Stimulated activated CD4-positive, alpha-beta T cell treated with anti-CD3 and anti-CD28 coated beads, Interleukin-4, amount 100 ng/mL, for 24 hours (primary cell): ENCODE measurements at places on chromosomes 7 and 10.

- no peak for DNase-seq
These were observed 32.6 kb upstream of the ADCYAP1R1 start for GRCh38 chr7:31019509-31019908.

DNA sequence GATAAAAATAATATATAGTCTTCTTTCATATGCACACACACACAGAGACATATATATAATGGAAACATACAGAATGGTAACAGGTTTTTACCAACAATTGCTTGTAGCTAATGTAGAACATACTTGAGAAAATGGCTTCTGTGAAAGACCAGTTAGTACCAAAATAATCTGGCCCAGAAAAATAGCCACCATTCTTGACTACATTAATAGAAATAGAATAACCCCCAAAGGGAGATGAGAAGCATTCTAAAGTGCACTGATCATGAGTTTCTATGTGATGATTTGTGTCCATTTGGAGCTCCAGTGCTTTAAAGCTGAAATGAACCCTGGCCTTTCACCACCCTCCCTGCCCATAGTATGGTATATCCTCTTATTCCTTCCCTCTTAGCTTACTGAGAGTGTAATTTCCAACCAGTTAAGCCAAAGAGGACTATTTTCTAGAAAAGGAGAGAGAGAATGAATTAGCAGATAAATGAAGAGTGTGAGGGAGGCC lies 22.9 kb upstream of the IFIT2 start:
- DNase-seq: no peak

- no peak for DNase-seq
These were observed 90.8 kb downstream of the CREM start for GRCh38 chr10:35217455-35217854.

DNA sequence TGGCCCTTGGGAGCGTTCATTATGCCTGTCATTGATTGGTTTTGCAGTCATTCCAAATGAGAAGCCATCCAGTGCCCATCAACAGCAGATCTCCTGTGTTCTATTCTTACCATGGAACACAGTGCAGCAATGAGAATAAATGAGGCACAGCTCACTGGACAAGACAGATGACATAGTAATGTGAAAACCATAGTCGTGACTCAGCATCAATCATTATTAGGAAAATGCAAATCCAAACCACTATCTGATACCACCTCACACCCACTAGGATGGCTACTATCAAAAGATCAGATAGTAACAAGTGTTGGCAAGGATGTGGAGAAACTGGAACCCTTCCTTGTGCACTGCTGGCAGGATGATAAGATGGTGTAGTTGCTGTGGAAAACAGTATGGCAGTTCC lies 144.7 kb downstream of the ARHGAP22 start:
- no peak for DNase-seq

GRCh38 chr10:132188331-132188730 lies 1.6 kb downstream of the DPYSL4 start:
- DNase-seq: no peak

DNA sequence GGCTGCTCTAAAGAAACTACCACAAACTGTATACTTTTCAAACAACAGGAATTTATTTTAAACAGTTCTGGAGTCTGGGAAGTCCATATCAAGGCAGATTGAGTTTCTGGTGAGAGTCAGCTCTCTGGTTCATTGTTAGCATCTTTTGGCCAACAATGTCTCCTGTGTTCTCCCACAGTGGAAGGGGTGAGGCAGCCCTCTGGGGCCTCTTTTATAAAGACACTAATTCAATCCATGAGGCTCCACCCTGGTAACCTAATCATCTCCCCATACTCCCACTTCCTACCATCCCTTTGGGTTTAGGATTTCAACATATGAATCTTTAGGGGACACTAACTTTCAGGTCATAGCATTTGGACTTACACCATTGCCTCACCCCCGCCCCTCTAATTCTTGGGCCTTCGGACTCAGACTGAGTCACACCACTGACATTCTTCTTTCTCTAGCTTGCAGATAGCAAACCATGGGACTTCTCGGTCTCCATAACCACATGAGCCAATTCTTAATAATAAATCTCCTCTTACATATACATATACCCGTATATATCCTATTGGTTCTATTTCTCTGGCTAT lies 64.3 kb upstream of the ANTXRL start:
- DNase-seq: no peak

GRCh38 chr10:1687190-1687589 lies 50.1 kb downstream of the ADARB2 start:
- DNase-seq: no peak

DNA sequence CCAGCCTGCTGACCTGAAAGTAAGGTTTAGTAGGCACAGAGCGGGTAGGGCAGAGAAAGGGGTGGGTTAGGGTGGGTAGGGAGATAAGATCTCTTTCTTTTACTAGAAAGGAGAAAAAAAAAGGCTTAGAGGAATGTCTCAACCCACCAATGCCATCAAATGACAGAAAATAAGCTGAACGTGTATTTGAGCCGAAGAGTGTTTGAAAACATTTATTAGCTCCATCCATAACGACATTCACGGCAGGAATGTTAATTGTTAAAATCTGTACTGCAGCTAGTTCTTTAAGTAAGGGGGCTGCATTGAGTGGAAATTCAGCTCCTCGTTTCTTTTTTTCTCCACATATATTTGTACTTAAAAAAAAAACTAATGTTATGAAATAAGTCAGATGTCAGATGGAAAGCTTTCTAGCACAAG lies 63.7 kb upstream of the ARID5B start:
- no peak for DNase-seq
